CD14-positive monocyte (primary cell): ENCODE measurements at places on chromosomes 5 and 9. TPM values are rescaled to one million over a fixed set of nuclear protein-coding genes. Genes with fewer than 3 reads are reported as not detected.

HAVCR1 gene
- polyA plus RNA-seq = not detected

NXNL2 gene
- not detected for polyA plus RNA-seq

RASGEF1C gene
- 0.29 TPM in 1 of 2 replicates, not detected in the other for polyA plus RNA-seq

TYRP1 gene
- not detected for polyA plus RNA-seq

RMND5B gene
- polyA plus RNA-seq = 20.9 TPM

PTPA gene
- polyA plus RNA-seq = 38.5 and 45.1 TPM in 2 replicates

MARCHF3 gene
- polyA plus RNA-seq = 0.47 and 0.96 TPM in 2 replicates

FBP1 gene
- polyA plus RNA-seq = 82.2 and 128 TPM in 2 replicates

SLC6A19 gene
- not detected in 2 replicates for polyA plus RNA-seq

OR1J2 gene
- not detected for polyA plus RNA-seq

GFRA3 gene
- polyA plus RNA-seq = not detected in 2 replicates

PTGES2 gene
- polyA plus RNA-seq = 49.4 TPM

PPWD1 gene
- 12.3 TPM for polyA plus RNA-seq

KCNV2 gene
- polyA plus RNA-seq = not detected

TMC1 gene
- 0.16 TPM in 1 of 2 replicates, not detected in the other for polyA plus RNA-seq

FLT4 gene
- polyA plus RNA-seq = not detected

SH3TC2 gene
- 0.14 TPM for polyA plus RNA-seq

CDKN2A gene
- polyA plus RNA-seq = 1.1 TPM

TBC1D2 gene
- 55.7 and 79.0 TPM in 2 replicates for polyA plus RNA-seq

CDKN2B-AS1 gene
- polyA plus RNA-seq = 0.50 TPM

PCDHGB4 gene
- not detected for polyA plus RNA-seq

SLIT3 gene
- polyA plus RNA-seq = not detected

GLDC gene
- polyA plus RNA-seq = not detected in 2 replicates

AJM1 gene
- 0.18 TPM for polyA plus RNA-seq

GTF2H2C gene
- polyA plus RNA-seq = 11.0 TPM

UGT3A1 gene
- not detected for polyA plus RNA-seq

HTR4 gene
- polyA plus RNA-seq = not detected

SLC45A2 gene
- polyA plus RNA-seq = not detected

TAL2 gene
- not detected in 2 replicates for polyA plus RNA-seq

COL15A1 gene
- polyA plus RNA-seq = 0.11 TPM

TRPM6 gene
- polyA plus RNA-seq = not detected

CCDC192 gene
- not detected for polyA plus RNA-seq

GNG10 gene
- 26.8 and 42.9 TPM in 2 replicates for polyA plus RNA-seq

SLC36A2 gene
- not detected for polyA plus RNA-seq

PCDHGA9 gene
- not detected for polyA plus RNA-seq

LCN1 gene
- not detected for polyA plus RNA-seq

SLC6A3 gene
- polyA plus RNA-seq = not detected

GPRIN1 gene
- polyA plus RNA-seq = 0.05 TPM

FAM221B gene
- polyA plus RNA-seq = 0.11 and 0.63 TPM in 2 replicates

SV2C gene
- polyA plus RNA-seq = 0.02 TPM

PCDHB3 gene
- polyA plus RNA-seq = not detected

PLK2 gene
- 17.0 and 17.6 TPM in 2 replicates for polyA plus RNA-seq

ANGPTL2 gene
- not detected for polyA plus RNA-seq

RFESD gene
- 0.15 TPM in 1 of 2 replicates, not detected in the other for polyA plus RNA-seq

ITK gene
- polyA plus RNA-seq = 0.60 TPM

C9orf153 gene
- not detected for polyA plus RNA-seq
